ENCODE measurements at places on chromosomes 3 and 15.

GRCh38 chr3:107979538-107979937 lies 111.3 kb downstream of the CD47 start:
- no peak for DNase-seq

- no peak for DNase-seq
Observed at GRCh38 chr3:159501029-159501428, 487.6 kb upstream of the IL12A start.

DNA sequence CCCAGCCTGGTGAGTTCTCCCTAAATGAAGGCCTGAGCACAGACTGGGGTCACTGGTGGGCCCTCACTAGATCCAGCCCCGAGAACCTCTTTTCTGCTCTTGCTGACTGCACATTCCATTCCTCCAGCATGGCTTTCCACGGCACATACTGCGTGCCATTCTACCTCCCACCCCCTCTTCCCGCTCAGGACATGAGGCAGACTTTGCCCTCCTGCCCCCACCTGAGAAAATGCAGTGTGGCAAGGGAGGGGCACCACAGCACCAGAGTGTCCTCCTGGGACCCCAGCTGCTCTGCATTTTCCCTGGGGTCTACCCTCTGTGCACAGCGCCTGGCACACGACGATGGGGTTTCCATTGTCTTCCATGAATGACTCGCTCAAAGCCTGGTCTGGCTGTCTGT lies 6.1 kb upstream of the SLCO2A1 start:
- no peak for DNase-seq

DNA sequence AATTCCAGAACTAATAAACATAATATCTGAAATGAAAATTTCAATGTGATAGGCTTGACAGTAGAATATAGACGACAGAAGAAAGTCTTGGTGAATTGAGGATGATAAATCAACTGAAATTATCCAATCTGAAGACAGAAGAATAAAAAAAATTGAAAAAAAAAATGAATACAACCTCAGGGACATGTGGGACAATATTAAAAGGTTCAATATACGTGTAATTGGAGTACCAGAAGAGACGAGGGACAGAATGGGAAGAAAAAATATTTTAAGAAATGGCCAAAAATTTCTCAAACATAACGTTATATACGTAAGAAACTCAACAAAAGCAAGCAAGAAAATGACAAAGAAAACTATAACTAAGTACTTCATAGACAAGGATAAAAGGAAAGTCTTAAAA lies 43.3 kb upstream of the HCLS1 start:
- no peak for DNase-seq

DNA sequence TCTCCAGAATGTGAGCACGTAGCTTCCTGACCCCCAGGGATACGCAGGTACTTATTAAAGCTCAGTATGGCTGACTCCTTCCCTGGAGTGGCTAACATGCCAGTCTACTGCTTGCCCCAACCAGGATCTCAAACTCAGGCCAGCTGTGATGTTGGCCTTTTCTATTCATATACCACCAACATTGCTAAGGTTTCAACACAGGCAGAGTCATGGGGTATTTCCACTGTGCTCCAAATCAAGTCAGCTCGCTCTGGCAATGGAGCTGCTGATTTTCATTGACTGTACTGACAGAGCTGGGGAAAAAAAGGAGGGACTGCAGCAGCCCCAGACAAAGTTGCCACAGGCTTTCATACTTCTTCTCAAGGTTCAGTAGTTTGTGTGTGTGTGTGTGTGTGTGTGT lies 87.0 kb downstream of the CFAP20DC start:
- DNase-seq, result no peak

- no peak for DNase-seq
Observed at GRCh38 chr3:46463868-46464241, 850 bp downstream of the LTF start.

GRCh38 chr3:174218016-174218415 lies 641.1 kb upstream of the NAALADL2 start:
- no peak for DNase-seq

- DNase-seq, result no peak
Observed at GRCh38 chr3:110267304-110267845, 804.2 kb upstream of the NECTIN3 start.

DNA sequence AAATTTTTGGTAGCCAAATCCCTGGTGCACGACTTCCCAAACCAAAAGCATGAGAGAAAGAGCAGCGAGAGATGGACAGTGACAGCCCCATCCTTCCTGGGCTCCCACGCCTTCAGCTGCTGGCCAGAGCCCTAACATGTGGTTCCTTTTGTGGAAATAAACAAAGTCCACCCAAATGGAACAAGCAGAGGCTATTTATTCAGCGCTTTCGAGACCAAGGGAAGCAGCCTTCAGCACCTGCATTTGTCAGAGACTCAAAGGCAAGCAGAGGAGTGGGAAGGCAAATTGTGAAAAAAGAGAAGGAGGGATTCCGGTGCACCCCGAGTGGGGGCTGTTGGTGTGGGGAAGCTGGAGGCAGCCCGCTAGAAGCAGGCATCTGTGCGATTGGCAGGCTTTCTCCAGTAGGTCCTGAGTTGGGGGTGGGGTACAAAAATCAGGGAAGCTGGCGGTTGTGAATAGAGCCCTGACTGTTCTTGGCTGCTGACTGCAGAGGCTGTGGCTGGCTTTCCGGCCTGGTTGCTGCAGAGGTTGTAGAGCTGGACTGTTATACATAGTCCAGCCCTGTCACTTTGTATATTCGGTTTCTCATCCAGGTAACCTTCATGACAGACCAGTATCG lies 427.2 kb downstream of the OCA2 start:
- DNase-seq, result no peak

GRCh38 chr3:125654526-125654925 lies 59.2 kb upstream of the OSBPL11 start:
- no peak for DNase-seq
